ENCODE measurements at places on chromosomes 7 and 10.

DNA sequence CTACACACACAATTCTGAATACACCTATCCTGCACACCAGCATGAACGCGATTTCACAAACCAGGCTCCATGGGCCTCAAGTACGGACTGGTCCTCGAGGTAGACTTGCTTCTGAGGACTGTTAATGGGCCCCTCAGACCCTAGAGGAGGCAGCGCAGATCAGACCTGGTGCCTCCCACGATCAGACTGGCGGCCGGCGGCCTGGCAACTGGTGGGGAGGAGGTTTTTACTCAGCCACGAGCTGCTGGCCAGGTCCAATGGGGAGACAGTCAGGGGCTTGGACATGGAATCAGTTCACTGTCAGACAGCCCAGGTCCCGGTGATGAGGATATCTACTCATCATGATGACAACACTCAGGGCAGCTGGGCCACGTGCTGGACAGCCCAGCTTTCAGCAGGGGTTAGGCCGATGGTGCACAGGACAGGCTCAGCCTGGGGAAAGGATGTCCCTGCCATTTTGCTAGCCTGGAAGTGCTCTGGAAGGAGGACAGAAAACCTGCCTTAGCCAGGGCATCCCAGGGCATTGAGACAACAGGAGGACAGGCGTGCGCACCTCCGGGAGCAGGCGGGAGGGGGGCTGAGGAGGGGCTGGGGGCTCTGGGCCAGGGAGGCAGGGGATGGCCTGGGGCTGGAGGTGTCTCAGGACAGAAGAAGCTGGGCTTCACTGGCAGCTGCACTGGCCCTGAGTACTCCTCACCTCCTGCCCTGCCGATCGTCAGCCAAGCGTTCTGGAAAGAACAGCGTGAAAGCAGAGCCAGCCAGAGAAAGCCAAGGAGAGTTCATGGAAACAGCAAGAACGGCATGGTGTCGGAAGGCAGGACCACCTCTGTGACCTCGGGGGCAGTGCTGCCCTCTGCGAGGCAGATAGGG, 48.0 kb upstream of the RASGEF1A start:
- DNase-seq, result no peak

- DNase-seq, result no peak
Observed at GRCh38 chr7:107039199-107039900, 5.2 kb upstream of the PRKAR2B start.

DNA sequence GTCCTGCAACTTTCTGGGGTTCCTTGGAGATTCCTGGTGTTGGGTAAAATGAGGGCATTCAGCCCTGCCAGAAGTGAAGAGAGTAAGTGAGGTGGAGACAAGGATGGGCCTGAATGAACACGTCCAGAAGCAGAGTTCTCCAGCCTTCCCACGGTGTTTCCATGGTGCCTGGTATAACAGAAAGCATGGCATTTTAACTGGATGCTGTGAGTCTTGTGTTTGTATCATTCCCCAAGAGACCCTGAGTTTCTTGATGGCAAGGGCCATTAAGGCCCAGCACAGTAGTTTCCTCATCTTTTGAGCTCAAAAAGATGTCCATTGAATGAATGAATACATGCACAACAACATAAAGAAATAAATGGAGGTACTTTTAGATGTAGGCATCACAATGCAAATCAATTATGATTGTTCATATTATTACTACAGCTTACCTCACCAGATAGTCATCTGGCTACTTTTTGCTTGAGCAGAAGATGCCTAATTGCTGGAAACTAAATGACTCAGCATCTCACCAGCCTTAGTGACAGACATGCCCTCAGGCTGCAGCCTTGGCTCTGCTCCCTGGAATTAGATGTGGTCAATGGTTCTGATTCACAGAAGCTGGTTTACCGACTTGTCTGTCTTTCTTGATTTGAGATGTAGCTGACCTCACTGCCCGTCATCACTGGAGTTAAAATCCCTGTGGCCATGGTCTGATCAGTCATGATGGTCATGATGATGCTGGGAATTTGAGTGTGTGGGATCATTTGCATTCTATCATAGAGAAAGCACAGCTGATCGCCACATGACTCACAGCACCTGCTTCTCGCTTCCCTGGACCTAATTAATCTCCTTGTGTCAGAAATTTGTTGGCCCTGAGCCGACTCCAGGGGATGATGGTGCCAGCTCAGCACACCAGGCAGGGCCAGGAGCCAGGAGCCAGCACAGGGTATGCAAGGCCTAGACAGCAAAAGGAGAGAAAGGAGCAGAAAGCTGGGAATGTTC, 83.9 kb downstream of the CXCL12 start:
- DNase-seq, result no peak

DNA sequence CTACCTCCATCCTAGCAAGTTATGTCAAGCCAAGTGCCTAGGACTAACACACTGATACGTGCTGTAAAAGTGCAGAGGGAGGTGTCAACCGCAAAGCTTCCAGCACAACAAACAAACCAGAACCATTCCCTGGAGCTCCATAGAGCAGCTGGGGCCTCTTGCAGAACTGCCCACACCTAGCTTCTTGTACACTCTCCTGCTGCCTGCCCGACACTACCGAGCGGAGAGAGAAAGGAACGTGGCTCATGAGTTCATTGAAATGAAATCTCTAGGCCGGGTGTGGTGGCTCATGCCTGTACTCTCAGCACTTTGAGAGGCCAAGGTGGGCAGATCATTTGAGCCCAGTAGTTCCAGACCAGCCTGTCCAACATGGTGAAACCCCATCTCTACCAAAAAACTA, 73.5 kb downstream of the MKI67 start:
- no peak for DNase-seq

- DNase-seq, result no peak
Observed at GRCh38 chr10:132549371-132549770, 11.8 kb downstream of the INPP5A start.

DNA sequence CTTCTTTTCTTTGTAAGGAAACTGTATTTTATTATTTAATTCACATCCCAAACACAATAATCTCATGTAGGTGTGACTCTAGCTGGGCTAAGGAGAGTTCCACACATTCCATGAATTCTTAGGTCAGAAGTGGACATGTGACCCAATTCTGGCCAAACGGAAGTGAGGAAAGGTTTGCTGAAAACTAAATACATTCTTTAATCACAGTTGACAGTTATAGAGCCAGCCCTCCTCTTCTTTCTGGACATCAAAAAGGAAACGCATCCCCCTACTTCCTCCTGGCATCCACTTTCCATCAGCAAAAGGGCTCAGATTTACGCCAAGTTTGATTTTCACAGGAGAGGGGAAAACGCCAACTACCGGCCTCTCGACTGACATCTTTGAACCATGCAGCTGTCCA, 774.4 kb upstream of the POM121L12 start:
- DNase-seq, result no peak

DNA sequence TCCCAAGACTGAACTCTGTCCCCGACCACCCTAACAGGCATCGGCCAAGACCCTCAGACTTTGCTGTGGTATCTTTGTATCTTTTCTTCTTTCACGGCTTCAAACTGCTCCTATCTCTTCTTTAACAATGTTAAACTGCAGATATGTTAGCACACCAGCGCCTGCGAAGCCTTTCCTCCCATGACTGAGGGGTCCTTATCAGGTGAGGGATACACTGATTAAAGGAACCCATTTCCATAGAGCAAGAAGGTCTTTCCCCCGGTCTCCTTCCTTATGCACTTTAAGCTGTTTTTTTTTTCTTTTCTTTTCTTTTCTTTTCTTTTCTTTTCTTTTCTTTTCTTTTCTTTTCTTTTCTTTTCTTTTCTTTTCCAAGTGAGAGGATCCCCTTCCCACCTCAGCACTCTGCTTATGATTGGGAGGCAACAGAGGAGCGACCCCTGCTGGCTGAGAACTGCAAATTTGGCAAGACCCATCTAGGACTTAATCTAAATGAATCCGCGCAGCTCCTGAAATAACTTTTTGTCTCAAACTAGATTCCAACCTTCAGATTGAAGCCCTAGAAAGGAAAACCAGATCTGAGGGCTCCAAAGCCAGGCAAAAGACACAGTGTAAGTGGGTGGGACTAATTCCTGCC, 109.9 kb downstream of the ITGB8 start:
- no peak for DNase-seq

- DNase-seq, result no peak
Observed at GRCh38 chr7:158602041-158602440, 14.4 kb upstream of the PTPRN2 start.

DNA sequence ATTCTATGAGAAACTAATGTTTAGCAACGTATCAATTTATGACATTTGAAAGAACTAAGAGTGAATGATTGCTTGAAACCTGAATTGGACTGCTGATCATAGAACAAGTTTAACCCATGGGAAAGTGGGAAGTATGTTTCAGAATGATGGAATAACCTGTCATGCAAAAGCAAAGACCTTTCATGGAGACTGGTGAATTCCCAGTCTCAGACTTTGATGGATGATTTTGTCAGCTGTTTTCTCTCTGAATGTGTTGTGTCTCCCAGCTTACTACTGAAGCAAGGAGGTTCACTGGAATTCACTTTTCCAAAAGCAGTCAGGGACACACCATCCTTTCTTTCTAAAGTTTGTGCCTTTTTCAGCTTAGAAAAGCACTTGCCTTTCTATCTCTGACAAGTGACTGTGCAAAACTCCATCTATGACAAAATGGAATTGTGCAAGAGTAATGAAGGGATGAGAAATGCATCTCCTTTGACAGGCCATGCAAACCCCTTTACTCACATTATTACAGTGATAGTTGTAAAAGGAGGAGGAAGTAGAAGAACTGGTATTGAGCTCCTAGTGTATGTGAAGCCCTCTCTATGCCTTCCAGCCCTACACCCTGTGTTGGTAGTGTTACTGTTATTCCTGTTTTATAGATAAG, 176.1 kb downstream of the PRKG1 start:
- no peak for DNase-seq

GRCh38 chr7:138570715-138571114, 110.7 kb downstream of the TRIM24 start:
- DNase-seq, result no peak

- DNase-seq, result no peak
Observed at GRCh38 chr10:117420768-117421167, 45.5 kb upstream of the PDZD8 start.

DNA sequence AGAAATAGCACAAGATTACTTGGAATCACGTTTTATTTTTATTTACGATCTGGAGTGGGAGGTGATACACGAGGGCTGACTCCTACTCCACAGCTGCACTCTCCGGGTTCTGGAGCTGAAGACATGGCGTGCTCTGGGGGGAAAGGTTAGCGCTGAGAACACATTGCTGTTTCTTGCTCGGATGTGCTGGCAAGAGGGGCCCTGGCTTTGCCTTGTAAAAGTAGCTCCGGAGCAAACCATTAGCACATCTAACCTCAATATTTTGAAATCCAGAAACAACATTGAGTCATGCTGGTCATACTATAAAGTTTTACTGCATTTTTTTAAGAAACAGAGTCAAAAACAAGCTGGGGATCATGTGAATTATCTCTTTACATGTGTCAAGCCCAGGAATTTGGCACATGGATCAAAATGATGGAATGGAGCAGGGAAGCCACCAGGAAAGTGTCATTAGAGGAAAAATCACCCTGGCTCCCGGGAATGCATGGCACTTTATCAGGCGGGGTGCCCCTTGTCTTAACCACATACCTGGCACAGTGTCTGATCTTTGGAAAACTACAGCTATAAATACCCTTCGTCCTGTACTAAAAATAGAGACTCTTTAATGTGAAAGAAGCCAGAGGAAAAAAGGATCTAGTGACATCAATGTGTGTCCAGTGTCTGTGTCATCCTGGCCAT, 31.6 kb upstream of the LYZL1 start:
- no peak for DNase-seq

- DNase-seq, result no peak
Observed at GRCh38 chr7:47265621-47266020, 316.3 kb downstream of the TNS3 start.

GRCh38 chr10:54585572-54585971, 215.5 kb downstream of the PCDH15 start:
- DNase-seq, result no peak

DNA sequence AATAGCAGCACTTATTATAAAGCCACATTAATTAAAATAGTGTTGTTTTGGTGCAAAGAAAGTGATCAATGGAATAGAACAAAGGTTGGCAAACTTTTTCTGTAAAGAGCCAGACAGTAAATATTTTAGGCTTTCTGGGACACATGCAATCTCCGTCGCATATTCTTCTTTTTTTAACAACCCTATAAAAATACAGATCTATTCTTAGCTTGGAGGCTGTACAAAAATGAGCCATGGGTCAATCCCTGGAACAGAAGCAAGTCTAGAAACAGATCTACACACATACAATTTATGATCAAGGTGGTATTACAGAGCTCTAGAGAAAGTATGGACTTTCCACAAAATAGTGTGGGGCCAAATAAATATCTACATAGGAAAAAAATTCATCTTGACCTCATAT, 71.8 kb downstream of the ARHGAP21 start:
- no peak for DNase-seq

- no peak for DNase-seq
Observed at GRCh38 chr7:1024876-1025742, 19.2 kb upstream of the GPR146 start.

GRCh38 chr7:140229101-140229525, 52.3 kb upstream of the KDM7A start:
- no peak for DNase-seq

DNA sequence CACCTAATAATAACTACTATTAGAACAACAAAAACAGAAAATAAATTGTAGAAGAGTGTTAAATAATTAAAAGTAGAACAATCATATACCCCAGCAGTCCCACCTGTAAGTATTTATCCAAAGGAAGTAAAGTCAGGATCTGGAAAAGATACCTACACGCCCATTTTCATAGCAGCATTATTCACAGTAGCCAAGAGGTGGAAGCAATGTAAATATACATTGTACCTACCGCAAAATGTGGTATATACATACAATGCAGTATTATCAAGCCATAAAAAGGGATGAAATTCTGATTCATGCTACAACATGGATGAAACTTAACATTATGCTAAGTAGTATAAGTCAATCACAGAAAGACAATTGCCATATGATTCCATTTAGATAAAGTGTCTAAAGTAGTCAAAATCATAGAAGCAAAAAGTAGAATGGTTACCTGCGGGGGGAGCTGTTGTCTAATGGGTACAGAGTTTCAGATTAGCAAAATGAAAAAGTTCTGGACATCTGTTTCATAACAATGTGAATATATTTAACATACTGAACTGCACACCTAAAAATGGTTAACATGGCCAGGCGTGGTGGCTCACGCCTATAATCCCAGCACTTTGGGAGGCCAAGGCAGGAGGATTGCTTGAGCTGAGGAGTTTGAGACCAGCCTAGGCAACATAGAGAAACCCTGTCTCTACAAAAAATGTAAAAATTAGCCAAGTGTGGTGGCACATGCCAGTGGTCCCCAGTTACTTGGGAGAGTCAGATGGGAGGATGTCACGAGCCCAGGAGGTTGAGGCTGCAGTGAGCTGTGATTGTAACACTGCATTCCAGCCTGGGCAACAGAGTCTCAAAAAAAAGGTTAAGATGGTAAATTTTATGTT, 6.0 kb upstream of the TMED4 start:
- no peak for DNase-seq

Measured in cortex of kidney (tissue), 1 donor.